ENCODE measurements at places on chromosomes 6 and 20.
A peak's percentile ranks its signal among the peaks of the same experiment; 100 is the strongest.

DNA sequence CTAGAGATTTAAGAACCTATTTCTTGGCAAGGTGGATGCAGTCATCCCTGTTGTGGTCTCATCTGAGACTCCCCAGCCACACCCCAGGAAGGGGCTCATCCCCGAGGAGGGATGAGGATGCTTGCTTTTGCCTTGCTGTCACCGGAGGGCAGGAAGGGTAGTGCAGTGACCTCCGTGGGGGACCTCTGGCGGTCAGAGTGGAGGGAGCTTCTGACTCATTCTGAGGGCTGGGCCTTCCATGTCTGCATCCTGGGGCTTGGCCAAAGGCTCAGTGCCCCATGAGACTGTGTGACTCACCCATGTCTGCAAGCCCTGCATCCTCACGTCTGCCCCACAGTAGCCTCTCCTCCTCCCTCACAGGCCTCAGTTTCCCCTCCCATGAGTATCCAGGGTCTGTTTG is 38.7 kb downstream of the UQCC2 start:
- DNase-seq, result no peak

DNA sequence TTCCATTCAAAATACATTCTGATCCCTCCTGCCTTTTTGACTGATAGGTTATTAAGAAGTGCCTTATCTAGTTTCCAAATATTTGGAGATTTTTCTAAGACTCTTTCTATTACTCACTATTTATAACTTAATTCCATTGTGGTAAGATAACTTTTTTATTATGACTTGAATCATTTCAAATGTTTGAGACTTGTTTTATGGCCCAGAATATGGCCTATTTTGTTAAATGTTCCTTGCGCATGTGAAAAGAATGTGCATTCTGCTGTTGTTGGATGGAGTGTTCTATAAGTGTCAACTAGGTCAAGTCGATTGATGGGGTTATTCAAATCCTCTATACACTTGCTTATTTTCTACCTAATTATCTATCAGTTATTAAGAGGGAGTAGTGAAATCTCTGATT is 13.1 kb upstream of the TCP11 start:
- no peak for DNase-seq

GRCh38 chr6:44269178-44269920 is 901 bp upstream of the TMEM151B start:
- no peak for DNase-seq

GRCh38 chr6:31178143-31179041 is 7.9 kb upstream of the POU5F1 start:
- no peak for DNase-seq

DNA sequence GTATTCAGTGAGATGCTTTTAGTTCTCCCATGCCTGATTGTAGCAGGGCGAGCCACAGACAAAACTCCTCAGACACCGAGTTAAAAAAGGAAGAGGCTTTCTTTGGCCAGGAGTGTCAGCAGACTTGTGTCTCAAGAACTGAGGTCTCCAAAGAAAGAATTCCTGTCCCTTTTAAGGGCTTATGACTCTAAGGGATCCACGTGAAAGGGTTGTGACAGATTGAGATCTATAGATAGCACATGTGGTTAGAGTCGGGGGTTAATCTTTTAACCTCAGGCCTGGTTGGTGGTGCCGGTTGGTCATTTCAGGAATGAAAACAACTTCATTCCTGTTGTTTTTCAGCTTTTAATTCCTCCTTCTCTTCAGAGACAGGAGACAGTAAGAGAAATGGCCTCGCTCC is 168.8 kb upstream of the GRIK2 start:
- no peak for DNase-seq

GRCh38 chr20:57772349-57772964 is 62.6 kb upstream of the PMEPA1 start:
- peak; percentile 57 for DNase-seq

GRCh38 chr6:82408952-82409431 is 45.4 kb downstream of the TPBG start:
- DNase-seq, result no peak

Measured in eye (tissue), 1 donor.